Stimulated activated CD8-positive, alpha-beta memory T cell treated with anti-CD3 and anti-CD28 coated beads, Interleukin-4, amount 100 ng/mL, for 4 hours (primary cell): ENCODE measurements at places on chromosomes 6 and 20.

DNA sequence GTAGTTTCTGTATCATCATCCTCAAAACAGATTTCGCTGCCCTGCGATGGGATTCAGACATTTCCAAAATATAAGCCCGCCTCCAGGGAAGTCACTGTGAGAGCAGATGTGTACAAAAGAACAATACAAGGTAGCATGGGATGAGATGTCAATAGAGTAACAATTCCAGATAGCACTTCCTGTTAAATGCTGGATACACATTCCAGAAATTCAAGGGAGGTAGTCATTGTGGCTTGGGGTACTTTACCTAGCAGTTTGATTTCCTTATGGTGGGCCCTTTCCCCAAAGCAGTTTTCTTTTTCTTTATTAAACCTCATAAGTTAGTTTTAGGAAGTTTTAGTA lies 2.5 kb downstream of the RNF217 start:
- DNase-seq: no peak

DNA sequence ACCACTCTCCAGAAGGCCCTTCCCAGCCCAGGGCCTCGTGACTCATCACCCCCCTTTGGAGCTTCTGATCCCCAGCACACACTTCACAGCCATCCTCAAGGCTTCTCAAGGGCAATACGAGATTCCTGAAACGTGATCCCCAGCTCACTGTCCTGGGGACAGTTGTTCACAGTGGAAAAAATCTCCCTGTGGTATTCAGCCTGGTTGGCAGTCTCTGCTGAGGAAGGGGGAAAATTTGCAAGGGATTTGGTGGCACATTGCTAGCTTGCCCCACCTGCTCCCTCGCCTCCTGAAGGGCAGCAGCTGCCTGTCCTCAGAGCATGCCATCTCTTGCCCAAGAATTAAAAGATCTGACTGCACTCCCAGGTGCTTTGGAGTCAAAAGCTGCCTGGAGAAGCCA lies 20.7 kb upstream of the PKHD1 start:
- DNase-seq: no peak

- no peak for DNase-seq
Observed at GRCh38 chr20:33211817-33212424, 5.2 kb upstream of the BPIFA3 start.

DNA sequence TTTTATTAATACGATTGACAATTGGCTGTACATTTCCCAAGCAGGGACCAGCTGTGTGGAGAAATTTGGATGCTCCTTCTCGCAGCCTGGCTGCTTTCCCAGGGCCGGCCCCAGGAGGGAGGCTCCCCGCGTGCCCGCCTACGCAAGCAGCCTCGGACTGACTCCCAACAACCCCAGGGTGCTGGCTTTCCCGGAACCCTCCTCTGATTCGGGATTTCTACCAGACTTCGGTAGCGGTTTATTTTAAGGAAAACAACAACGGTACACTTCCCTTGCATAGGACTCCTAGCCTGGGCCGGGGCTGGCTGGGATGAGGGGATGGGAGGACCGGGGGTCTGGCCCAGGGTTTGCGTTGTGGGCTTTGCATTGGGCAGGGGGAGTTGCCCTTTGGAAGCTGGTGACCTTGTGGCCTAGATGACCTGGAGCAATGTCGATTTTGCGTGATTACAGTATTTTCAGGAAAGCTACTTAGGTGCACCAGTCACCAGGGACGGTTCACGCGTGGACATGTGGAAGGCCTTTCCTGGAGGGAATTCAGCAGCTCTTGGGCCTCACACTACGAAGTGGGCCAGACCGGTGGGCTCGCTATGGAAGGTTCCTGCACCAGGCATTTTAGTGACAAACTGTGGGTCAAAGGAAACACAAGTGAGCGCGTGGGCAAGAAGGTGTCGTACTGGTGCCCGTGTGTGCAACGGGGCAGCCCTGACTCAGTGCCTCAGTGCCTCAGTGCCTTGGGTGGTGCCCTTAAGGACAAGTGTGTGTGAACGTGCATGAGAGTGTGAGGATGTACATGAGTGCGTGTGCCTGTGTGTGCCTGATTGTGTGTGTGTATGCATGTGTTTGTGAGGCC lies 20.7 kb upstream of the PHACTR3 start:
- no peak for DNase-seq

GRCh38 chr6:166989427-166990032 lies 9.7 kb upstream of the CEP43 start:
- peak; percentile 21 for DNase-seq

- no peak for DNase-seq
Observed at GRCh38 chr6:87319271-87319987, 3.0 kb upstream of the SMIM8 start.

- DNase-seq: no peak
Observed at GRCh38 chr6:133339543-133340384, 98.6 kb downstream of the EYA4 start.

- no peak for DNase-seq
Observed at GRCh38 chr20:14878676-14879019, 541.2 kb upstream of the FLRT3 start.

DNA sequence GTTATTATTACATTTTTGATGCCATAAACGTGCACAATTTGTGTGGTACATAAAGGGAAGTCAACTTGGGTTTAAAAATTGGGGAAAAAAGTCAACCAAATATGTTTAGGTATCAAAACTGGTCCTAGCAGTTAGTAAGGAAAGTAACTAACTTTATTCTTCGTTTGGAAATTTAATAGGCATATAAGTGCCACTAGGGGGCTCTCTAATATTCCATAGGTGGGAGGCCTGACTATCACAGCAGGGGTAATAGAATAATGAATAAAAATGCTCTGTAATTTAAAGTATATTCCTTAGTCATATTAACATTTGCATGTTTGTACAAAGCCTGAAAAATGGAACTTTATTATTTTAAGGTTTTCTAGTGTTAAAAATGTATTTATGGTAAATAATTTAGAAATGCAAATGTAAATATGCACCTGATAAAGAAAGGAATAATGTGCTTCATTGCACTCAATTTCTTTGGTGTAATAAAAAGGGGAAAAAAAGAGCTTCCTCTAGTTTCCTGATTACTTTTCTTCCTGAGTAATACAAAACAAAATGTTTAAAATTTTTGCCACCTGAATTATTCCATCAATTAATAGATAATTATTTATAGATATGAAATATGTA lies 125.7 kb upstream of the HDAC2 start:
- no peak for DNase-seq

GRCh38 chr6:16760516-16761470 lies at the start of gene ATXN1:
ATXN1 (minus strand) TSS chr6:16761460.
- DNase-seq: peak; percentile 12

DNA sequence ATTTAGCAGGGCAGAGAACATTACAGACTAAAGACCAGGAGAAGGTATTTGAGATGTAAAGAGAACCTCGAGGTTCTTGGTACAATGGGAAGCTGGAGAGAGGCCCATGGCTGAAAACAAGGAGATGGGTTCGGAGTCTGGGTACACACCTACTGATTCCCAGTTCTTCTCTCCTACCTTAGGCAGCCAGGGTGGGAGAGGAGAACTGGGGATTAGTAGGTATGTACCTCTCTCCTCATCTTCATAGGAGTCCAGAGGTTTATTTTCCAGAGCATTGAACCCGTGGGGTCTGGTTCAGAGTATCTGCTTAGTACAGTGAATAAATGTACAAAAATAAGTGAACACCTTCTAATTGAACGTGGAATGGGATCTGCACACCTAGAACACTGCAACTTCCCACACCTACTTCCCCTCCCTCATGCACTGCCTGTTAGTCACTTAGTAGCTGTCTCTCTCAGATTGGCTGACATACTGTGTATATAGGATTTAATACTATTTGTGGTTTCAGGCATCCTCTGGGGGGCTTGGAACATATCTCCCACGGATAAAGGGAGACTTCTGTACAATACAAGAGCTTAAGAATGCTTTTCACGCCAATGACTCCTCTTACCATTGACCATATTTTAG lies 23.5 kb upstream of the NUP153 start:
- no peak for DNase-seq

DNA sequence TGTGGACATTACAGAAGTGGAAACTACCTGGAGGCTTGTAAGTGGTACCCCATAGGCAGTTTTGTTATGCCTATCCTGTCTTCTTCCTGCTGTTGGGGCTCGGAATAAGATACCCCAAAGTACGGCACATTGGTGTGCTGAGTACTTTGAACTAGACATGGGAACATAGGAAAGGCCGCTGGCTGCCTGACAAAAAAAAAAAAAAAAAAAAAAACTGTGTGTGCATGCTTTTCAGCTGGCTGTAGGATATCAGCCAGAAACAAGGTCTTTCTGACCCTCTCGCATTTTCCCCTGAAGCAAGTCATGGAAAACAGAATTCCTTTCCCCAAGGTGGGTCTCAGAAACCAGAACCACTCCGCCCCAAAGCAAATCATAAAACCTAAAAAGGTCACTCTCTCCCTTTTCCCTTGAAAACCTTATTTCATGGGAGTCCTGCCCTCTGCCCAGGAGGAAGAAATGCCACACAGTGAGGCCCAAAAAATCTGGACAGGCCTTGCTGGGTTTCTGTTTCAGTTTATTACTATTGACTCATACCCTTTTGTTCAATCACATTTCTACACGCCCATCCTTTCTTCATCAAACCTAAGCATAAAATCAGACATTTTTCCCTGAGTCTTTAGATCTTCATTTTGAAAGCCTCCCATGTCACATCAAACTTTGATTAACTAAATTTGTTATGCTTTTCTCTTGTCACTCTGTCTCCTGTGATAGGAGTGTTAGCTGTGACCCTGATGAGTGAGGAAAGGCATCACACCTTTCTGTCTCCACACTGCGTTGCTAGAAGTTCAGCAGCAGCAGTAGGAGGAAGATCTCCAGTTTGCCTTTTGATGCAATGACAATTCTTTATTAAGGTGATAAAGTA lies 17.2 kb downstream of the SLC2A12 start:
- DNase-seq: no peak

DNA sequence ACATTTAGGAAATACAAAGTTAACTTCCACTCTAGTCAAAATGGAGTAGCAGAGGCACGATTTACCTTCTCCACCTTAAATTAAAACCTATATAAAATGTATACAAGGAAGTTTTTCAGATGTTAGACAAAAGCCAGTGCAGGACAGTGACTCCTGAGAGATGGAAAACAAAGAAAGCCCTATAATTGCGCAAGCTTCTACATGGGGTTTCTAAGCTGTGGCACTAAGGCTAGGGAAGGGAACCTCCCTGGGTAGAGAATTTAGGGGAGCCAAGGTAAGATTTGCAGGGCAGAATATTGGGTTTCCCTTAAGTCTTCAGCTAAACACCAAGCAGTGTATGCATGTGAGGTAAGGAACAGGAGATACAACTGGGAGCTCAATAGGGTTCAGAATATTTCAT lies 18.5 kb upstream of the ZC3H12D start:
- no peak for DNase-seq

DNA sequence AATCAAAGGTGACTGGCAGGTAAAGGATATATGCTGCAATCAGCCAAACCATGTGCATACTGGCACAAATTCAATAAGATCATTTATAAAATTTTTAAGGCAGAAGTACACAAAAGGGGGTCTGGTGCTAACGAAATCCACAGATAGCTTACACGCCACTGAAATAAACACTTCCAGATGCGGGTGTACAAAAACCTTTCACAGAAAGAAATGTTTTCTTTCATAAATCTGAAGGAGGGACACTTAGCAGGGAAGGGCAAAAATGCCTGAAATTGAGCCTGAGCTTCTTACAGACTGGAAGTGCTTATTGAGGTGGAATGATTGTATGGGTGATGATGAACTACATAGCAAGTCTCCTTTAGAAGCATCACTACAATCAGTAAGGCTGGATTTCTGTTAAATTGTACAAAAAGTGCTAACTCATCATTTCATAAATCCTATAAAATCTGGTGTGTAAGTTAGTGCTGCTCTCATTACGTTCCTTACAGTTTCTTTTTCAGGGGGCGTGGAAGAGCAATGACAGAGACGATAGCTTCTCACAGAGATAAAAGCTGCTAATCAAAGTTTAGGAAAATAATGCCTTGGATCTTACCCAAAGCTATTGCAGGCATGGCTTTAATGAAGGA lies 409.3 kb upstream of the RUNX2 start:
- DNase-seq: no peak

DNA sequence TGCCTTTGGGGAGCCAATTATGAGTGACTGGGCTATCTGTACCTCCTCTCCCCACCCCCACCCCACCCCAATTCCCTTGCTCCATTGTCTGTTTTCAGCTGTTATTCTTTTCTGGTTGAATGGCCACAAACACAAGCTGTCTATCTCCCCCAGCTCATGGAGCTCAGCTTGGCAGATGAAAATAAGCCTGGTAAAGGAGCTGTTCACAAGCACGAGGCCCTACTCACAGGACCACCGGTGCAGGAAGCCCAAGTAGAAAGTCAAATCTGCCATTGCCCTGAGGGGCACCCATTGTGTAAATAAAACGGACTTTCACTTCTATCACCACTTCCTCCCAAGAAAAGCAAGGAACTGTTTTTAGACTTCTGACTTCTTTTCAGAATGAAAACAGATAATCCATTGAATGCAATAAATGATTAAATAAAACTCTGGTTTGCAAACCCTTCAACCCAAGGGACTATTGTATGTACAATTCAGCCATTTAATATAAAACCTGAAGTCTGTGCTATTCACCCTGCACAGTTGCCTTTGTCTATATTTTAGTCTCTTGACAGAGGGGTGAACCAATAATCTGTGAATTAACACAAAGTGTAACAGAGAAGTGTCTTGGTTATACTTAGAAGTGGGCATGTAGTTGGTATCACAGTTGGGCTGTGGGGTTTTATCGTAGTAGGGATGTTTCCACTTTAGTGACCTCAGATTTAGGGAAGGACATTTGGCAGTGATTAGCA lies 27.7 kb downstream of the RIPOR2 start:
- DNase-seq: no peak

DNA sequence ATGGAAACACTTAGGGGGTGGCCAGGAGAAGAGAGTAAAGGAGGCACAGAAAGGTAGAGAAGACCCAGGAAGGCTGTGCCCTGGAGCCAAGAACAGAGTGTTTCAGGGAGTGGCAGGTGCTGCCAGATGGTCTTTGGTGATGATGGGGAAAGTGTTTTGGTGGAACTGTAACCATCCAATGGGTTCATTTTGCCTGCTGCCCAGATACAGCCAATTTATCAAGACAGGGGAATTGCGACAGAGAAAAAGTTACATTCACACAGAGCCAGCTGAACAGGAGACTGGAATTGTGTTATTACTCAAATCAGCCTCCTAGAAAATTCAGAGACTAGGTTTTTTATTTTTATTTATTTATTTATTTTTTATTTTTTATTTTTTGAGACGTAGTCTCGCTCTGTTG lies 5.2 kb downstream of the ZNF341 start:
- no peak for DNase-seq

GRCh38 chr20:12883507-12883885 lies 125.3 kb upstream of the SPTLC3 start:
- no peak for DNase-seq

- no peak for DNase-seq
Observed at GRCh38 chr20:22245139-22245538, 339.2 kb downstream of the FOXA2 start.

DNA sequence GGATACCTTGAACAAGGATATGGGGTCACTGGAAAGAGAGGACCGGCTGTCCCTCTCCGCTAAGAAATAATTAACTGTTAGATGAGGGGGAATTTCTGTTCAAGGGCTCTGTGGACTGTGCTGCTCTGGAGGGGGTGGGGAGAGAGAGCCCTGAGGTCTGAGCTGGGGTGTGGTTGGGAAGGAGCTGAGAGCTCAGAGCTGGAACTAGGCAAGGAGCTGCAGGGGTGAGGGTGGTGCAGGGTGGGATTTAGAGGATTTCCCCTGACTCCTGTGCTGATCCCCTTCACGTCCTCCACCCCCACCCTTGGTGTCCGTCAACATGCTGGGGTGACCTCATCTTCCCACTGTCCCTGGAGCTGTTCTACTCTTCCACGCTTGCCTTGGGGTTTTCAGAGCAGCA lies 52.5 kb downstream of the HLA-A start:
- DNase-seq: no peak

- DNase-seq: no peak
Observed at GRCh38 chr6:165880686-165881085, 217.6 kb upstream of the PDE10A start.
